ENCODE measurements at places on chromosomes 4 and X.

DNA sequence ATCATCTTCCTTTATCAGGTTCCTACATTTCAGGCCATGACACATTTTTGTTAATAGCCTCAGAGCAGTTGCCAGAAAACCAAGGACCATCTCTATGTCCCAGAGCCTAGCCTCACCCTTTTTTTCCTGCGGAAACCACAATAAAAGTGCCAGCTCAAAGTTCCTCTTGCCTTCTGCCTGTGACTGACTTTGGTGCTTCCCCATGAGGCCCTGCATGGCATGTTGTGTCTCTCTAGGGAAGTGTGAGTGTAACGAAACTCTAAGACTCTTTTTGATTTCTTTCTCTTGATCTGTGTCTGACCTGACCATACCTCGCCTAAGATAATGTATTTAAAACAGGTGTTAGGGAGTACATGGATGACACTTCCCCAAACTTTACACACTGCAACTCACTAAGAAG, 642.3 kb upstream of the BOD1L1 start:
- no peak for DNase-seq

DNA sequence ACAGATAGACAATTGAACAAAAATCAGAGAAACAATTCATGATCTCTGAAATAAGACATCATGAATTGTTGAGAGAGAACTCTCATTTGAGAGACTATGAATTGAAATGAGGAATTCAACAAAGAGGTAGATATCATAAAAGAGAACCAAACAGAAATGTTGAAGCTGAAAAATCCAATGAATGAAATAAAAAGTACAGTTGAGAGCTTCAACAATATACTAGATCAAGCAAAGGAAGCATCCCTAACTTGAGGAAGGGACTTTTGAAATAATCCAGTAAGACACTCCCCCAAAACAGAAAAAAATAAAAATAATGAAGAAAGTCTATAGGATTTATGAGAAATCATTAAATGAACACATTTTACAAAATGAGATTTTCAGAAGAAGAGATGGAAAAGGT, 310.0 kb upstream of the PCDH10 start:
- DNase-seq: no peak

GRCh38 chr4:147923854-147924253, 192.0 kb downstream of the ARHGAP10 start:
- no peak for DNase-seq

GRCh38 chr4:87087015-87087414, 133.4 kb downstream of the KLHL8 start:
- DNase-seq: no peak

DNA sequence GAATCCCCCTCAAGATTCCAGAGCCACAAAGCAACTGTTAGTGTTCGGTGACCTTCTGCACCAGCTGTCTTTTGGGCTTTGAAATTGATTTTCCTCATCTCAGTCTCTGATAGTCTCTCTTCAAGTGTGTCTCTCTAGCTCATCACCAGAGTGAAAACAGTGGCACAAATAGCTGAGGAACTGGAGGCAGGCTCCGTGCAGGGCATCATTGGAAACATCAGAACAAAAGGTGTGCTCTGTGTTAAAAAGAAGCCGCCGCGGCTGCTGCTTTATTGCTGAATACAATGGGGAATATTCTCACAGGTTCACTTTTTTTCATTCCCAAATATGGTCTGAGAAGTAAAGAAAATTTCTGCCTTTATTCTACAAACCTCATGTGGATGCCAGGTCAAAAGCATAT, 297.5 kb downstream of the DCTD start:
- no peak for DNase-seq

DNA sequence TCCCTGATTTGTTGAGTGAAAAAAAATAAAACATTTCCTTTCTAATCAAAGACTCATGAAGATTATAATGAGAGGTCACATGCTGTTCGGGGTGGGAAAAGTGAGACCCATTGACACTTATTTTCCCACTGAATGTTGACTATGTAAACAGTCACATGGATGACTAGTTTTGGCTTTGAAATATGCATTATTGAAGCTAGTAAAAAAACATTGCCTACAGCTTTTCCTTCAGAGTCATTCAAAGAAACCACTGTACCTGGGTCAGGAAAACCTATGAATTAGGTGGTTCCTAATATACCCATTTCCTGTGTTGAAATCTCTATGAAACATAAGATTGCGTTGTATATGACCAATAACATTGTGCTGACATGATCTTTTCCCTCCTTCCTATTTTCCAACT, 251.2 kb downstream of the CFAP299 start:
- no peak for DNase-seq

DNA sequence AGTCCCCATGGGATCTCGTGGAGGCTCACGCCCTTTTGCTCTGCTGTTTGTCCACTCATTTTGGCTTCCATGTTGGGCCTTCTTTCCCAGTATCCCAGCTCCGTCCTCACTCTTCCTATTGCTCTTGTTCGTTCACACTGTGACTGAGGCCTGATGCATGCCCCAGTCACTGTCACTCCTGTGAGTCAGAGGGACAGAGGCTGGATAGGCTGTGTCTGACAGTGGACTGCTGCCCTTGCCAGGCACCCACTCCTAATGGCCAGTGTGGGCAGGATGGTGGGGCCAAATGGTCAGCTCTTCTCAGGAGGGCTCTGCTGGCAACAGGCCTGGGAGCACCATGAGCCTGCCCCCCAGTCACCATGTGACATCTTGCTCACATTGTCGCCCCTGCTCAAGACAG, 40.0 kb downstream of the HADH start:
- DNase-seq: no peak

GRCh38 chrX:129695937-129696336, 41.2 kb upstream of the APLN start:
- no peak for DNase-seq

GRCh38 chrX:119870626-119871131, 854 bp downstream of the RNF113A start:
- DNase-seq: peak; percentile 23

DNA sequence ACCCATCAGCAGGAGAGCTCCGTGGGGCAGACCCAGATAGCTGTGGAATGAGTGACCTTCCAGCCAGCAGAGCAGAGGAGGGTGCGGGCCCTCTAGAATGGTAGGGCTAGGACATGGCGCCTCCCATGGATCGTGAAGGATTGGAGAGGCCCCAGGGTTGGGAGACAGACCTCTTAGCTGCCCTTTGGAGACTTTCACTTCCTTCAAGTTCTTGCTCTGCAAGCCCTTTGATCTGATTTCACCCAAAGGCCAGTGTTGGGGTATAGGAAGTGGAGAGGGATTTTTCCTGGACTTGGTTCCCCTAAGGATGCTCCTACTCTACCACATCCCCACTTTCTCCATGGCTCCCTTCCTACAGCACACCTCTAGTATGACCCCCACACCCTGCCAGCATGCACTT, 3.0 kb downstream of the SASH3 start:
- no peak for DNase-seq

GRCh38 chr4:67604749-67605148, 46.2 kb downstream of the STAP1 start:
- no peak for DNase-seq

GRCh38 chr4:581753-582361, 5.8 kb upstream of the TMEM271 start:
- DNase-seq: no peak

- no peak for DNase-seq
Observed at GRCh38 chr4:48290146-48290772, 20.6 kb upstream of the TEC start.

DNA sequence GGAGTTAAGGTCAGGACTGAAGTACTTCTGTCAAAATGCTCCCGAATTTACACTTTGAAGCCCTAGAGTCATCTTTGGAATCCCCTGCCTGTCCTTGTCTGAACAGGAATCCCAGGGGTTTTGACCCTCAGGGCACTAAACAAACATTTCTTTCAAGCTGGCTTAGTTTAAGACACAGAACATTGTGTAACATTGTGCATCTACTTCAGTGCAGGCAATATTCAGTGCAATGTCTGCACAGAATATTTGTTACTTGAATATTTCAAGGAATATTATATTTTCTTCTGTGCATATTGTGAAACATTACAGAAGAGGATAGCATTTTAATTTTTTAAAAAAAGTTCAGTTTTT, 763.4 kb downstream of the PCDH18 start:
- DNase-seq: no peak

DNA sequence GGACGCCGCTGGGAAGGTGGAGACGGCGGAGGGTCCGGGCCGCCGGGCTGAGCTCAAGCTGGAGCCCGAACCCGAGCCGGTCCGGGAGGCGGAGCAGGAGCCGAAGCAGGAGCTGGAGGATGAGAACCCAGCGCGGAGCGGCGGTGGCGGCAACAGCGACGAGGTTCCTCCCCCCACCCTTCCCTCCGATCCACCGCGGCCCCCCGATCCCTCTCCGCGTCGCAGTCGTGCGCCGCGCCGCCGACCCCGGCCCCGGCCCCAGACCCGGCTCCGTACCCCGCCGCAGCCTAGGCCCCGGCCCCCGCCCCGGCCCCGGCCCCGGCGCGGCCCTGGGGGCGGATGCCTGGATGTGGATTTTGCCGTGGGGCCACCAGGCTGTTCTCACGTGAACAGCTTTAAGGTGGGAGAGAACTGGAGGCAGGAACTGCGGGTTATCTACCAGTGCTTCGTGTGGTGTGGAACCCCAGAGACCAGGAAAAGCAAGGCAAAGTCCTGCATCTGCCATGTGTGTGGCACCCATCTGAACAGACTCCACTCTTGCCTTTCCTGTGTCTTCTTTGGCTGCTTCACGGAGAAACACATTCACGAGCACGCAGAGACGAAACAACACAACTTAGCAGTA, 483 bp downstream of the USP27X start:
- DNase-seq: no peak

GRCh38 chr4:47791965-47792364, 45.9 kb downstream of the CORIN start:
- DNase-seq: no peak

- peak; percentile 16 for DNase-seq
Observed at GRCh38 chrX:153184787-153185186, 5.7 kb downstream of the MAGEA1 start.

DNA sequence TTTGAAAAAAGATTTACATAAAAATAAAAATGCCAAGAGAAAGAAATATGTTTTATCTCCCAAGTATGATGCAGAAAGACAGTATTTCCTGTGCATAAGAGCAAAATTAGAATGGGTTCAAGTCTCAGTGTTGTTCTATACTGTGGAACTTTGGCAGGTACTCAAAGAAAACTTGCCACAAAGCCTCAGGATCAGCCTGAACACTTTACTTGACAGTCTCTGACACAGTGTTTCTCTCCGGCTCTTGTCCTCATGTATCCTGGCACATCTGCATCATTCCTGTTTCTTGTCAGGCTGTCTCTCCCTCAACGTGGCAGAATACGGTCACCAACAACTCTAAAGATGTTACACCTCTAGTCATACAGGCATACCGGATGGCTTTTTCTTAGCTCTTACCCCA, 273.7 kb downstream of the ARHGAP24 start:
- no peak for DNase-seq

DNA sequence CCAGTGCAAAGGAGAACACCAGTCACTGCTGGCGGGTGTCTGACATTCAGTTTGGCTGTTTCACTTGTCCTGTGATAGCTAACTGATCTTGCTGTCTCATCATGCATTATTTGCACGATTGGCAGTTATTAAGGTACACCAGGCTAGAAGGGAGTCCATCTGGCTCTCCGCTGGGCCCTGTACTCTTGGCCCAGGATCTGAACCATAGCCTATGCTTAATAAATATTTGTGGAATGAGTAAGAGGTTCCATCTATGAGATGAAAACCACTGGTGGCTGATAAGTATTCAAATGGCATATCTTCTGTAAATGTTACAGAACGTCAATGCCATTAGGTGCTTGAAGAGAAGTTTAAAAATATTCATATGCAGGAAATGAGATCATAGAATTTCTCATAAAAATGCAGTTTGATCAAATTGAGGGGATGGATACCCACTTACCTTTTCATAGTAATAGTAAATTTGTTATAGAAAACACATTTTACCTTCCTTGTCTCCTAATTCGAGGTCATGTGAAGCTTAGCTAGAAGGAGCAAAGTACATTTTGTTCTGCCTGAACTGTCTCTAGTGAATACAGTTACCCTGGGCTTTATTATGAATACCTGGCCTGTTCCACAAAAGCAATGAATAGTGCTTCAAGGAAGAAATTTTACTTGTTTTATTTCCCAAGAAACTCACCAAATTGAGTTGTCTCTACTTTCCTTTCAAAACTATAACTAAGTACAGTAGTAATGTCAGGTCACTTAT, 213.5 kb downstream of the CBR4 start:
- DNase-seq: no peak

DNA sequence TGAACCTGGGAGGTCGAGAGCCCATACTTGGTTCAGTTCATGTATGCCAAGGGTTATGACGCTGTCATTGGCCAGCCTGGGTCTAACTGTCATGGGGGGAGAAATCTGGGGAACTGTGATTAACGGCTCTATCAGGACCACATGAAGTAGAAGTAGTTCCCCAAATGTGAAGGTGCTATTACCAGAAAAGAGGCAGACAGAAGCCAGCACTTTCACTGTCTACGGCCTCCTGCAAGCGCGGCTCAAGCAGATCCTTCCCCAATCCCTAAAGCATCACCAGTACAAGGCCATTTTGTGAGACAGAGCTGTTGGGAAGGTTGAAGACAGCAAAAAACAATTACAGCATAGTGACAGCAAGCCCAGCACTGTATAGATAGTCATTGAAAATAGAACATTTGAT, 37.5 kb downstream of the HOPX start:
- no peak for DNase-seq

GRCh38 chrX:118633530-118633929, 93.9 kb upstream of the IL13RA1 start:
- no peak for DNase-seq

DNA sequence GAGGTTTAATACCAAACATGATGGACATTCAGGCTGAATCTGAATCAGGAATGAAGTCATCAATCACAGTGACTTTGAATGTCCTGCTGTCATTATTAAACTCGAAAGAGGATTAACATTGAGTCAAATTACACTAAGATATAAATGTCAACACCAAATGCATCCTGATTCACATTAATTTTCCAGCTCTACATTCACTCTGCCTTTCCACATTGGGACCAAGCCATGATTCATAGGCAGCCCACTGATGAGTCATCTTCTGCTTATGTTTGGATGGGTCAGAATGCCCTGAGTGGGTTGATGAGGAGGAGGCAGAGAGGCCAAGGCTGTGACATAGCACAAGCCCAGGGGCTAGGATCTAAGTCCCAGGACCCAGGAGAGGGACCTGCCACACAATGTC, 247.6 kb upstream of the RPS6KA3 start:
- no peak for DNase-seq

GRCh38 chr4:73451981-73452747, 16.1 kb downstream of the AFP start:
- DNase-seq: no peak
